ENCODE measurements at places on chromosomes 4 and X.

- no peak for DNase-seq
Measured at GRCh38 chr4:160276785-160277325, 1174.0 kb downstream of the RAPGEF2 start.

DNA sequence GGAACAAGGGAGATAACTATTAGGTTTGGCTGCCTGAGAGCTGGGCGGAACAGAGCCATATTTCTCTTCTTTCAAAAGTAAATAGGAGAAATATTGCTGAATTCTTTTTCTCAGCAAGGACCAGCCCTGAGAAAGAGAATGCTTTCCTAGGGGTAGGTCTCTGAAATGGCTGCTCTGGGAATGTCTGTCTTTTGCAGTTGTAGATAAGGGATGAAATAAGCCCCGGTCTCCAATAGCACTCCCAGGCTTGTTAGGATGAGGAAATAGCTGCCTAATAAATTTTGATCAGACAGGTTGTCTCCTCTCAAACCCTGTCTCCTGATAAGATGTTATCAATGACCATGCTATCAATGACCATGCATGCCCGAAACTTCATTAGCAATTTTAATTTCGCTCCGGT, 207.8 kb upstream of the KIT start:
- no peak for DNase-seq

- DNase-seq: no peak
Measured at GRCh38 chrX:52415304-52415703, 46.5 kb downstream of the XAGE2 start.

GRCh38 chrX:33447285-33447684, 235.9 kb upstream of the DMD start:
- no peak for DNase-seq

DNA sequence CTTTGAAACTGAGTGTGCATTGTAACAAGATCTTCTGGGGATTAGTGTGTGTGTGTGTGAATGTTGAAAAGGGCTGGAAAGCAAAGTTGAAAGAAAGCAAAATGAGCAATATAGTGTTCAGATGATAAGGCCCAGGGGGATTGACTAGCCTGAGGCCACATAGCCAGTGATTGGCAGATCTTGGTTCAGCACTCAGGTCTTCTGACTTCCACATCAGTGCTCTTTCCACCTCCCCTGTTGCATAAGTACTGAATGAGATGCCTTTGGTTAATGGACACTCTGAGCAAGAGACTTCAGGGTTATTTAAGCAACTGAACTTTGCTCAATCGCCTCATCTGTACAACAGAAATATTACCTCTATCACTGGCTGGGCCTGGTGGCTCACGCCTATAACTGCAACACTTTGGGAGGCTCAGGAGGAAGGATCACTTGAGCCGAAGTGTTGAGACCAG, 120.4 kb downstream of the TMEM164 start:
- DNase-seq: no peak

- no peak for DNase-seq
Measured at GRCh38 chr4:172042714-172043114, 229.5 kb downstream of the GALNTL6 start.

DNA sequence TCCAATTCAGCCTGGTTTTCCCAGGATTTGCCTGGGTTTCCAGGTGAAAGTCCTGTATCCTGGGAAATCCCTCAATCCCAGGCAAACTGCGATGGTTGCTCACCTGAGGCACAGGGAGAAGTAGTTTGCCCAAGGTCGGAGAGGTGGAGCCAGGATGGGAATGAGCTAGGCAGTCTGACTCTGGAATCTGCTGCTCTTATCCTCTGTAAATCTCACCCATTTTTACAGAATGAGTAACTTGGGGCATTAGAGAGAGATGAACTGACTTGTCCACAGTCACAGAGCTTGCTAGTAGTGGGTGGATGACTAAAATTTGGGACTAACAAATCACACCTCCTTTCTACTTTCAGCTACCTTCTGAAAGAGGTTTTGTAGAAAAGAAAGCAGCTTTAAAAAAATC, 9.8 kb upstream of the ARX start:
- no peak for DNase-seq

DNA sequence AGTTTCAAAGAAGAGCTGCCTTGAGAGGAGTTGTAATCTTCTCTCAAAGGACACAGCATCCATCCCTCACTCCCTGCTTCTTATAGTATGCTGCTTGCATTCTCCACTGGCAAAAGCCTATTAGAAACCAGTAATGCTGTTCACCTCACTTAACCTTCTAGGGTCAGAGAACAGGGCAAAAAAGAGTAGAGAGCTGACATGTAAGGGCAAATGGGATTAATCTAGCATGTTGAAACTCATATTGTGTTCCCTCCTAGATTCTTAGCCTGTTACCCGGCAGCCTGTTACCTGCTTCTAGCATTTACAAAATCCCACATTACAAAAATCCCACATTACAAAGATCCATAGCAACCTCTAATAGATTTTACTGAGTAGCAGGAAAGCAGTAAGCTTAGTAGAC, 244.7 kb downstream of the SLC7A11 start:
- no peak for DNase-seq

DNA sequence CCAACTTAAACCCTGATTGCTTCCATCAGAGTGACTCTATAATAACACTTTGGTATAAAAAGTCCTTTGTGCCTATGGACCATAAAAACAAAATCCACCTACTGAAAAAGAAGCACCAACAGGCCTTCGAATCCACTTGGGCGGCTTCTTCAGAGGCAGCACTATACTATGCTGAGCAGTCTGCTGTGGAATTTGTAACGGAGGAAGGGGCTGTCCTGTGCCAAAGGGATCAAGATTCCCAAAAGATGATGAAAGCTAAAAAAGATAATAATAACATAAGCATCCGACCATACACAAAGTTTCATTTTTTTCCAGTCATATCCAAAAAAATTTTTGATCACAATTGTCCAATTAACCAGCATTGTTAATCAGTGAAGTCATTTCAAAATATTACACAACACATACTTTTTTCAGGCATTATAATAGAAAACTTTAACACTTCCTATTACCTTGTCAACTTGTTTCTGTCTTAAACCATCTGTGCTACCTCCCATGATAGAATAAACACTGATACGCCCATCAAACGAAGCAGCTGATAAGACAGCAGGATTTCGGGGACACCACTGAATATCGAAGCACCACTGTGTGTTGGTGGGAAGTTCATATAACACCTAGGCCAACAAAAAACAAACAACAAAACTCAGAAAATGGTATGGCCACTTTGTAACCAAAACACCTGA, 24.1 kb downstream of the SEC31A start:
- no peak for DNase-seq

- no peak for DNase-seq
Measured at GRCh38 chr4:1676605-1677525, 7.2 kb downstream of the FAM53A start.

GRCh38 chr4:149988087-149988410, 90.2 kb upstream of the DCLK2 start:
- DNase-seq: no peak

GRCh38 chrX:70253377-70254062, 6.5 kb downstream of the P2RY4 start:
- DNase-seq: no peak

DNA sequence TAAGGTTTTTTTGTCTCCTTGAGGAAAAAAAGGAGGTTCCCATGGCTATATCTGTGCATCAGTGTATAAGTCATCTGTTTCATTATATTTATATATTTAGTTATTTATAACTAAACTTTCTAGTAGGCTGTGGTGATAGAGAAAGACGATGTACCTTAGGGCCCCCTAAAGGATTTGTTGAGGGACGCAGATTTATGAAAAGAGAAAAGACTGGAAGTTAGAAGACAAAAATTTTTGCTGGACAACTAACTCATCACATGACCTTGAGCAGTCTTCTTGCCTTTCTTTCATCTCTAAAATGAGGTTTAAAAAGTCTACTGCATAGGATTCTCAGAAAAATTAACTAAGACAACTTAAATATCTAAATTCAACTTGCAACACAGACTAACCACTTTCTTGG, 6.1 kb downstream of the GASK1B start:
- no peak for DNase-seq

- no peak for DNase-seq
Measured at GRCh38 chrX:70029863-70030262, 19.9 kb downstream of the AWAT2 start.

Measured in GM12878 (cell line).